Right ventricle myocardium superior (tissue), 1 donor: ENCODE measurements at places on chromosomes 1 and 21. TPM values are rescaled to one million over a fixed set of nuclear protein-coding genes. Genes with fewer than 3 reads are reported as not detected.

DNA sequence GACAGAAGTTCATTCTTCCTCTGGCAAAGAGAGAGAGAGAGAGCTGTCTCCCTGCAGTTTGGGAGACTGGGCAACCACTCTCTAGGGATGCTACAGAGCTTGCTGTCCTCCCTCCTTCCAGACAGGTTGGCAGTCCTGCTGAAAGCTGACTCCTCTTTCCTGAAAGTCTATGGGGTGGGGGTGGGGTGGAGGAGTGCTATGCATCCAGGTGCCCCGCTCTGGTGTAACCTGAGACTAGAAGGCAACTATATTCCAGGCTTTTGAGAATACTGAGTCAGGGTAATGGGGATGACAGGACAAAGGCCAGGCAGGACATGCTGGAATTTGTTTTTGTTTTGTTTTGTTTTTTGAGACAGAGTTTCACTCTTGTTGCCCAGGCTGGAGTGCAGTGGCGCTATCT, 55.4 kb downstream of the OPTC start:
- no peak for DNase-seq

DNA sequence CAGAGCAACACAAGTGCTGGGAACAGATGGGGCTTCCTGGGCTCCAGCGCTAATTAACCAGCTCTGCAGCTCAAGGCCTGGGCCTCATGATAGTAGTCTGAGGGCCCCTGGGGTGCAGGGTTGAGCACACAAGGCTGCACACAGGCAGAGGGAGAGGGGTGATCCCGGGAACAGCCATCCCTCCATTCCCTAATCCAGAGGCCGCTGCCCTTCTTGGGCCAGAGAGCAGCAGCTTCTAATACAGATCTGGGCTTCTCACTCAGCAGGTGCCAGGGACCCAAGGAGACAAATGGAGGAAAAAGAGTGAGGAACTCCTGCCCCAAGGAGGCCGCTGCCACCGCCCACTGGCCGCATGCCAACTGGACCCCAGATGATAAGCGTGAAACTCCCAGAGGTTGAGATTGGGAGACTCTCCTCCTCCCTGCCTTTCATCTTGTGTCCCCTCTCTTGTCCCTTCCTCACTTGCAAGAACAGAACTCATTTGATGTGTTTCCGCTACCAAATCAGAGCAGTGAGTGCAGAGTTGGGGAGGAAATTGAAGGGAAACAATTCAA, 58.0 kb upstream of the IFNAR2 start:
- no peak for DNase-seq

DNA sequence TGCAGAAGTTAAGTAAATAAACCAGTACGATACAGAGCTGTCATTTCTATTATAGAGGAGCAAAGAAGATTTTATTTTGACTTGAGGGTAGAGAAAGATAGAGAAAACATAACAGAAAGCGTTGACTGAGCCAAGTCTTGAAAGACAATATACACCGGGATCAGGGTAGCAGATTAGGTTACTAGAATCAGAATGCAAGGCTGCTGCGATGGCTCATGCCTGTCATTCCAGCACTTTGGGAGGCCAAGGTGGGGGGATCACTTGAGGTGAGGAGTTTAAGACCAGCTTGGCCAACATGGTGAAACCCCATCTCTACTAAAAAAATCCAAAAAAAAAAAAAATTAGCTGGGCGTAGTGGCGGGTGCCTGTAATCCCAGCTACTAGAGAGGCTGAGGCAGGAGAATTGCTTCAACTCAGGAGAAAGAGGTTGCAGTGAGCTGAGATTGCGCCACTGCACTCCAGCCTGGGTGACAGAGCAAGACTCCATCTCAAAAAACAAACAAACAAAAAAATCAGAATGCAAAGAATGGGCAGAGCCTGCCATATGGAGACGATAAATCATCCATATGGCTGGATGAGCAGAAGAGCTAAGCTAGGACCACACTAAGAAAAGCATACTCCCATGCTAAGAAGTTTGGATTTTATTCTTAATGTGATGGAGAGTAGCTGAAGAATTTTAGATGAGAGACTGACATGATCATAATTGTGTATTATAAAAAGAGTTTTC, 9.9 kb upstream of the ABCD3 start:
- DNase-seq, result no peak

DNA sequence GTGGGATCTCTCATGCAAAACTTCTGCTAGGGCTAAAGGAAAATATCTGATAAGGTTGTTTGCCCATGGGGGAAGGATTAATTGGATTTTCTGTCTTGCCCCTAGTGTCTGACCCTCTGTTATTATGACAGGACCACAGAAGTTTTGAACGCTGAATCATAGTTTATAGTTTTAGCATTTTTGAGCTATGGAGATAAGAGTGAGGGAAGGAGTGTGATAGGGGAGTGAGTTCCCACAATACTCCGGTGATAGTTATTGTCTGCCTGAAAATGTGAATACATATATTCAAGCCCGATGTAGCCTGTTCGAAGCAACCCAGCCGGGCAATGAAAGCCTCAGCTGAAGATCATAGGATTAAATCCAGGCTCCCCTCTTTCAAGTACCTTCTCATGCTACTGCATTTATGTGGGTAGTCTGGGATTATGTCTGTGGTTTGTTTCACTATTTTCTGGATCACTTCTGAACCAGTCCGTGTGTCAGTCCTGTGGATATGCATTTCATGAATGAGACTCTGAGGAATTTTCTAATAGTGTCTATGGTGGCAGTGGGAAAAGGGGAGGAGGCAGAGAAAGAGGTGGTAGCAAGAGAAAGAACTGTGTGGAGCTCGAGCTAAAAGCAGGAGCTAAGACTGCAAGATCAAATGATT, 258.7 kb downstream of the DISC1 start:
- DNase-seq, result no peak

GRCh38 chr1:42747125-42747524, 7.1 kb upstream of the CLDN19 start:
- peak; percentile 72 for DNase-seq

- no peak for DNase-seq
These were observed 27.4 kb downstream of the SNRPE start for GRCh38 chr1:203888807-203889251.

DNA sequence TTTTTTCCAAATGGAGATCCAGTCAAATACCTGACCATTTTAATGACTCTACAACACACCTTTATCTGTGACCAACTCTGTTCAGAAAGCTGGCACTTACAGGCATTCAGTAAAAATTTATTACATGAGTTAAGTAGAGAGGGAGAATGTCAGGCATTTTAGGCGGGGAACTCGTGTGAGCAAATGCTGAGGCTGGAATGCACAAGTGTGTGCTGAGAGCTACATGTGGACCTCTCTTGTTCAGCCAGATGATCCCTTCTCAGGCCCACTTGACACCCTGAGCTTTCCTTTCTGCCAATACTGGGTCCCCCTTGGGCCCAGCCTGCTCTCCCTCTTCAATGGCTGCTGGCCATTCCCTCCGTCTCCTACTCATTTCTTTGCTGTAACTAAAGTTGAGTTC, 11.7 kb downstream of the PPIH start:
- DNase-seq, result no peak

DNA sequence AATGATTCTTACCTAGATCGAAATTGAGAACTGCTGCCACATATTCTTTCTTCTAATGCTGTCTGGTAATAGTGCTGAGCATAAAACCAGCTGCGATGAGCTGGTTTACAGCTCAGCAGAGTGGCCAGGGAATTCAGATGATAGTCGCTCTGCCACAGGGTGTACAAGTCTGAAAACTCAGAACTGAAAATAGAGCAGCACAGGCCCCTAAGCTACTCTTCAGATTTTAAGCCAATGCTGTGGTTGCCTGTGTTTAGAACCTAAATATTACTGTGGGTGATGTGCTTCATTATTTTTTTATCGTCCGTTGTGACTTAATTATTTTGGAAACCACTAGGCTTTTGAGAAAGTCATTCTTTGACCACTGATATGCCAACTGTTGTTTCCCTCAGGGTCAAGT, 152.0 kb downstream of the ADGRL4 start:
- DNase-seq, result no peak

GRCh38 chr1:231855926-231856325, 229.3 kb downstream of the DISC1 start:
- DNase-seq, result no peak

Gene SAMSN1
- total RNA-seq, result 1.3 TPM

Gene SMCP
- total RNA-seq, result not detected

Gene FABP3
- 4,881 TPM for total RNA-seq
